ENCODE measurements at places on chromosomes 2 and 18.

GRCh38 chr18:25289001-25289631, 62.9 kb downstream of the ZNF521 start:
- DNase-seq = no peak

DNA sequence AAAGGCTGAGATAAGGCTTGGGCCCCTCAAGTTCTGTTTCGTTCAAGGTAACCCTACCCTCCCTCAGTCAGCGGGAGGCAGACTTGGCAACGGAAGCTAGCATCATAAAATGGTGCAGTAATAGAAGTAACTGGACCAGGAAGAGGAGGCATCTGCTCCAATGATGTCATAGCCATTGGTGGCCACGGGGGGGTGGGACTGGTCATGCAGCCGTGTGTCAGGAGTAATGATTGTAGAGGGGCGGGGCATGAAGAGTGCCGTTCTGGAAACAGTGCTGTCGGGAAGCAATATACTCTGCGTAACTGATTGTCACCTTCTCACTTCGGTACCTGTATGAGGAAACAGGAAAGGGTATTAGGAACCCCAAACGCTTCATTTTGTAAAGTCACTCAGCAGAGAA, 6.9 kb upstream of the POLR2D start:
- DNase-seq = no peak

GRCh38 chr2:212249451-212249850, 289.2 kb downstream of the ERBB4 start:
- no peak for DNase-seq

DNA sequence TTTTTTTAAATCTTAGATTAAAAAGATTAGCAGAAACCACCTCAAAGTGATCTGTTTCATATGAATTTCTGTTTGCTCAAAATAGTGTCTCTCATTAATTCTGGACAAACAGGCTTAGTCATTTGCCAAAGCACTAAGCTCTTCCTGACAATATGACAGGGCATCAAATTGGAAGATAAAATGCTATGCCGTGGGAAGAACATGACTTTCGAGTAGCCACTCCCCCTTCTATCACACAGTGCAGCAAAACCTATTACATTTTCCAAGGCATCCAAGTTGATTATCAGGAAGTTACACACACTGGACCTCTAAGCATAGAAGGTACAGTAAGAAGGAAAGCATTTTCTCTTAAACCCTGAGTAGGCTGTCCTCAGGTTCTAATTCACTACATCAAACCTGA, 89.5 kb downstream of the STK39 start:
- DNase-seq = no peak

Data from NCI-H446 (cell line).